ENCODE measurements at places on chromosomes 3 and 15.

DNA sequence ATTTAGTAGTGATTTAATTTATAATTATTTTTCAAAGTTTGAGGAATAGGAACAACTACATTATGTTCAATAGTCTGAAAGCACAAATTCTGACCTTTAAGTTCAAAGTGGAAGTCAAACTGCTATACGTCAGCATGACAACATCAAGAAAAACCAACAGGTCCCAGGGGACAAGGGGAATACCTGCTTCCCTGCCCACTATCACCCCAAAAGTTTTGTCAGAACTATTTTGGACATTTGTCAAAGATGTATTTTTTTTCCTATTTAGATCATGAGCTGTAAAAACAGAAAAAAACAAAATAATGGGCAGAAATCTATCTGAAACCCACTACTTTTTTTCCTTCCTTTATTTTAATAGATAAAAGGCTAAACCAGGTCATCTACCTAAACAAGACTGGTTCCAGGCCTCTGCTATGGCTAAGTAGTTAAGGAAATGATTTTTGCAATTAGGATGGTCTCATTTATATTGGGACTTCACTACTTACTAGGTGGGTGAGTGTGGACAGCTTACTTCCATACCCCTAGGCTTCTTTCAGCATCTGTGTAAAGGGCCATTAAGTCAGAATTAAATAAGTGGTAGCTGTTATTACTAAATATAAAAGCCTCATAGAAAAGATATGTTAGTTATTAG lies 746.3 kb downstream of the FHIT start:
- no peak for DNase-seq

DNA sequence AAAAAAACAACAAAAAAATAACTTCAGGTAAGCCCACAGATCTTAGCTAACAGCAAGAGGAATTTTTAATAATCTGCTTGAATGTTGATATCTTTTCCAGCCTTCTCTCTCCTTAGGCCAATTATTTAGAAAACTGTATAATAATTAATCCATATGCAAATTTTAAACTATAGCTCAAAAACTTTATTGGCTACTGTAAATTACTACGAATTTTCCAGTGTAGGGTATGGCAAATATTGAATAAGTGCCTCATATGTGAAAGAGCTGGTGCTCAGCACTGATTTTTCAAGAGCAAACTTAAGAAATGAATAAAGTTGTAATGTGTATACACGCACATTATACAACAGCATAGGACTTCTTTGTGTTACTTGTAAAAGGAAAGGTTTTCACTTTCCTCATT lies 123.0 kb downstream of the TFDP2 start:
- no peak for DNase-seq

- DNase-seq: no peak
Measured at GRCh38 chr3:161879470-161879869, 382.9 kb downstream of the OTOL1 start.

DNA sequence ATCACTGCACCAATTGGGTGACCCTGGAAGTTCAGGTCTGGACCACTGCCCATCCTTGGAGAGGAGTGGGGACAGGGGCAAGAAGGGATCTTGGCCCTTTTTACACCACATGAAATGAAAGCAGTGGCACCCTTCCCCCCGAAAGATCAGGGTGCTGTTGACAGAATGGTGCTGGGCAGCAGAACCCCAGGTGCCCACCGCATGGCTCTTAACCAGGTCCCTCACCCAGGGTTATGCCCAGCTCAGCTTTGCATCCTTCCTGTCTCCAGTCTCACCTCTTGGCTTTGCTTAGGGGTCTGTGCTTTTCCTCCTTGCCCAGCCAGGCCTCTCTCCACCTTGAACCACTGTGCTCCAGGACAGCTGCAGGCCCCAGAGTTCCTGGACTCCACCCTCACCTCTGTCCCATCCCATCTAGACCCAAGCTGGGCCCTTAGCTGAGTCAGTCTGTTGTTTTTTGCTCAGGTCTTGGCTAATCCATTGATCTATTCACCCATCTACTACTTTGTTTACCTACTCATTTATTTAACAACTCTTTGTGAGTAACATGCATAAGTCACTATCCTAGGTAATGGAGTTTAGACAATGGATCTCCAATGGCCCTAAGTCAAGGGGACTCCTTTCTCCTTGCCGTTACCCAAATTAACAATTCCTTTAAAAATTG lies 77.1 kb upstream of the PRR23E start:
- no peak for DNase-seq

All from CD8-positive, alpha-beta memory T cell (primary cell).